RKO (cell line): ENCODE measurements at places on chromosomes 3 and 15.

GRCh38 chr3:59762941-59763340 is 713.1 kb upstream of the CFAP20DC start:
- DNase-seq, result no peak

DNA sequence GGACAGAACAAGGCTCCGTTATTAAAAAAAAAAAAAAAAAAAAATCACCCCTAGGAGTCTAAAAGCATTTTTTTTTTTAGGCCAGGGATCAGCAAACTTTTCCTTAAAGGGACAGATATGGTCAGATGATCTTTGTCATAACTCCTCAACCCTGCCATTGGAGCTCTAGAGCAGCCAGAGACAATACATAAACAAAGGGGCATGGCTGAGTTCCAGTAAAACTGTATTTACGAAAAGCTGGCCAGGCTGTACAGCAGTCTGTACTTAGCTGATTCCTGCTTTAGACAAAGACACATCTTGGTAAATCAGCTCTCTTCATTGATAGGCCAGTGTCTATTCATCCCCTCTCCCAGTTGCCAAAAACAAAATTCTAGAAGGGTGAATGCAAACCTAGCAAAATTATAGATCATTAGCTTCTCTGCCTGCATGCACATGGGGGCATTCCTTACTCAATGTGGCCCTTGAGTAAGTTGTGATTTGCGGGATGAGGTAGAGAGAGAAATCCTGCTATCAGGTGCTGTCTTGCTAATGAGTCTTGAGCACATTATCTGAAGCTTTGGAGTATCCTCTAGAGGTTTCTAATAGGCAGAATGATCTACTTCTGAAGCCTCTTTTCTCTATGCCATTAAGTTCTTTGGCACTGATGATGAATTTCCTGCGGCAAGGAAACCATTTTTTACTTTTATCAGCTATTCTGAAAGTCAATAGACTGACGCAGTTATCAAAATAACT is 35.2 kb downstream of the SENP8 start:
- DNase-seq, result no peak

DNA sequence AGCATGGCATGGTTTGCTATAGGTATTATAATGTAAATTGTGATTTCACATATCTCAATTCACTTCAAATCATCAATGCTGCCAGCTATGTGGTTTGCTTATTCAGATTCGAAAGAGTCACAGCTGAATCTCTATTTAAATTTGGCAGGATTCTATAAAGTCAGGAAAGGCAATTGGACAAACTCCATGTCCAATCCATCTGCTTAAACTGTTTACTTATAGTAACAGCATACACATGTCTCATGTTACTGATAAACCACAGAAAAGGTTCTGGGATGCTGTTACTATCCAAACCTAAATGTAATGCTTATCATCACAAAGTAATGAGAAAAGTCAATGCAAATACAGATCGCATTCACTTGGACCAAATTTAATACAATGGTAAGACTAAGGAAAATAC is 229.7 kb downstream of the ISL2 start:
- DNase-seq, result no peak

DNA sequence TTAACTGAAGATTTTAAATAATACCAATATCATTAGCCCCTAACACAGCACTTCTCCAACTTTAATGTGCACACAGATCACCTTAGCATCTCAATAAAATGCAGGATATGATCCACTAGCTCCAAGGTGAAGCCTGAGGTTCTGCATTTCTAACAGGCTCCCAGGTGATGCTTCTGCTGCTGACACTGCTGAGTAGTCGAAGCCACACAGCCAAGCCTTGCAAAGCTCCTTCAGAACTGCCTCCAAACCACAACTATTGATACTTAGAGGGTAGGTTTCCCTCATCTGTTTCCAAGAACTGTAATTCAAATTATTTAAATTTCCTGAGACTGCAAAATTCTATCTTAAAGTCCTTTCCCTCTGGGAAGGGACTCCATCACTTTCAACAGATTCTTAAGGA is 3.9 kb downstream of the RIOX2 start:
- no peak for DNase-seq

DNA sequence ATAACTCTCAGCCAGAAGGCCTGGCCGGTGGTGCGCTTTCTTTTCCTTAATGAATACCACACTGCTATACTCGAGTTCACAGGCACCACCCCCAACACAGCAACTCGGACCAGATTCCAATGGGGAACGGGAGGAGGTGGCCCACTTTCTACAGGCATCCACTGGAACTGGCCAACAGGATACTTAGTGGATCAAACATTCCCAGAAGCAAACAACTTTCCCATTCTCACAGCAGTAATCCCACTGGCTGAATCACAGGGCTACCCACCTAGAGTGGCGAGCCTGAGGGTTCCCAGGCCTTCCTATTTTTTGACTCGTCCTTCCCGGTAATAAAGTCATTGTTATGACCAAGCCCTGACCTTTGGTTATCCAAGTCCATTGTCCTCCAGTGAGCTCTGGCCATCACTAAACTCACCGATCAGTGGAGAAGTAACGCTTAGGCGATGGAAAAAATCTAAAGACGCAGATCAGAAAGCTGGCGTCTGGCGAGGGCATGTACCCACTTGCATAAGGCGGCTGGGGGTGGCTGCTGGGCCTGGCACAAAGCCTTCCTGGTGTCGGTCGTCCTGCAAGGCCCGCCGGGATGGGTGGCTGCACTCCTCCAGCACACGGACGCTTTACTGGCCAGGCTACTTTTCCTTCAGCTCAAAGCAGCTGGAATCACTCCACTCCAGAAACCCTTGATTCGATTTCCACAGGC is 1.2 kb downstream of the EOGT start:
- DNase-seq, result peak; percentile 46

DNA sequence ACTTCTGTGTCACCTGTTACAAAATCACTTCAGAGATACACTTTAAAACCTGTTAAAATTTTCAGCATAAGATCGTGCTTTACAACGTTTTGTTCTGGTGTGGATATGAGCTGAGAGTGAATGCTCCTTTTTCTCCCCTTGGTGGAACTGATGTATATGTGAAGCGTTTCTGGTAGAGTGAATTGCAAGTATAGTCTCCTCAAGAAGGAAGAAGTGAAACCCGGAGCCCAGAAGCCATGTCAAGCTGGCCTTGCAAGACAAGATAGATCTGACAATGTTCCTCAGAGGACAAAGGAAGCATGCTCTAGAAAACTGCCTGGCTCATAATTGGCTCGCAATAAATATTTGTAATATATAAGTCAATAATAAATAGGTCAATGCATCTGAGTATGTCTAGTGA is 23.6 kb downstream of the SERPINI2 start:
- no peak for DNase-seq

DNA sequence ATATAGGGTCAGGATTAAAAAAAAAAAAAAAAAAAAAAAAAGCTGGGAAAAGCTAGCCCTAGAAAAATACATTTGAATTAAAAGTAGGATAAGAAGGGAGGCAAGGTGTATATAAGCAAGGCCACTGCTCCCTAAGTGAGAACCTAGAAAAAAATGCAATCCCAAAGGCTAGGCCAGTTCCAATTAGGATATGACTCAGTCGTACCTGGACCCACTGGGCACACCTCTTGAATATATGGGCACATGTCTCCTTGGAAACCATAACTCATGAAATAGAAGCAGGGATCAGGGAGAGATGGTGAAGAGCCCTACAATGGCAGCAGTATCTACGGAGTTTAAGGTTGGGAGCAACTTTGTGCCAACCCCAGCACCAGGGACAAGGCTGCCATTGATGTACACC is 314.1 kb upstream of the IL12A start:
- no peak for DNase-seq

- no peak for DNase-seq
Measured at GRCh38 chr15:90029024-90029423, 27.9 kb downstream of the ZNF710 start.

DNA sequence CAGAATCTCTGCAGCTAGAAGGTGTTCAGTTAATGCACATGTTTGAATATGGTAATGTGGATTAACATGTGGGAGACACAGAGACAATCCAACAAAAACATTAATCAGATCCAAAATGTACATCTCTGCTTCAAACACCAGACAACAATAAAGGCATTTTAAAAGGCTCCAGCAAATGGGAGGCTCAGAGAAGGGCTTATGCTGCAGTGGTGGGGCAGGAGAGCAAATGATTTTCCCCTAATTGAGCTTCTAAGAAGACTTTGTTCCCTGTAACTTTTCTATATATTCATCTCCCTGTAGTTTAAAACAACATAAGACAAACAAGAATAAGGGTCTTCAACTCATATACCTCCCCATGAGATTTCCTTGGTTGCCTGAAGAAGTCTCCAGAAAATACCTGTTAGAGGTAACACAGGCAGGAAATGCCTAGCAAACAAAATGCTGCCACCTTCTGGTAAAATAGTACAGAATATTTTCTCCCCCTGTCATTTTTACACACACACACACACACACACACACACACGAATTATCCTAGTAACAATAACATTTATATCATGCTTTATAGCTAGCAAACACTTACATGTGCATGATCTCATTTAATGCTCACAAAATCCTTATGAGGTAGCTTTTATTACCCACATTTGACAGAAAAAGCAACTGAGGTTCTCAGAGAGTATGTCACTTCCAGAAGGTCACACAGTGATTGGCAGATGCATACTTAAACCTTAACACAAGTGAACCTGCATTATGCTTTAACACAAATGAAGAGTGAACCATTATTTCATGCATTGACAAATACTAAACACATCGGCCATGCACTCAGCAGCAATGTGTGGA is 123.4 kb upstream of the MB21D2 start:
- peak; percentile 40 for DNase-seq

GRCh38 chr15:66834881-66835878 is 133.1 kb downstream of the SMAD6 start:
- no peak for DNase-seq

GRCh38 chr3:55968331-55968730 is 481.2 kb upstream of the WNT5A start:
- DNase-seq, result no peak

GRCh38 chr3:24428481-24428880 is 66.2 kb downstream of the THRB start:
- no peak for DNase-seq

DNA sequence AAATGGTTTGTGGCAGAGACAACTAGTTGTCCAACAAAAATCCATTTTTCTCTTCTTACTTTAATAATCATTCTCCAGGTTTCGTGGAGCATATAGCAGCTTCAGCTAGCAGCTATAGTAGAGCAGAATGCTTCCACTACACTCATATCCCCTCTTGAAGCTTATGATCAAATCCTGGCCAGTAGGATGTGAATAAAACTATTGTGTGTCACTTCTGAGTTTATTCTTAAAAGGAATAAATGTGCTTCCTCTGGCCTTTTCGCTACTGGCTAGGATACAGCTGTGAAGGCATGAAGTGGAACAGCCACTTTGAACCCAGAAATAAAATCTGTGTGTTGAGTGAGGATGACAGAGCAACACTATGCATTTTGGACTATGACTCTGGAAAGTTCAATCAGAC is 7.8 kb upstream of the CPOX start:
- DNase-seq, result no peak

DNA sequence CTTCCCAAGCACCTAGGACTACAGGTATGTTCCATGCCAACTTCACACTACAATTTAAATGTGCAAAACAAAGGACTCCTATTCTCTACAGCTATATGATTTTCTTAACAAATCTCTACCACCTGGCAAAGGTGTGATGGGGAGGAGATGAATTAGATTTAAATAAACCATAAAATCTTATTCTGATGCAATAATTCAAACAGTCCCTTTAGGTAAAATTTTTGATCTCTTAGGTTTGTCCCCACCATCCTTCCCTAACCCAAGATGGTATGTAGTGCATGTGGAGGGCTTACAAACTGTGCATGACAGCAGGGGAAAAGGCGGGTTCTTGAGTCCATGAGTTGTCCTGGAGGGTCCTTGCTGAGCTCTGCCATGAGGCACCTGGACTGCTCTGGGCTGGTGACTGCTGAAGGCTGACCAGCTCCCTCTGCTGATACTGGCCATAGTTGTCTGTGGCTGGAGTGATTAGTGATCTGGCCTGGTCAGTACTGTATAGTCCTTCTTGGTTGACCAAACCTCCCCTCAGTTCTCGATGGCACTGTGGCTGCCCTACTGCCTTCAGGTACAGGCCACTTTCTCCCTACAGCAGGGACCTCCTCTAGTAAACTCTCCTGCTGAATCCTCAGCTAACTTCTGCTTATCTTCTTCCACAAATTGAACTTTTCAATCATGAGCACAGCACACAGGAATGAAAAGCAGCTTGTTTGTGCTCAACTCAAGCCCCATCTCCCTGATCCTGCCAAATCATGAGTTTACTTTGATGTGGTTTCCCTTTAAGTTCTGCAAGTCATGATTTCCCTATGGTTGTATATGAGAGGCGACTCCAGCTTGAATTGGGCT is 30.1 kb downstream of the CFAP161 start:
- no peak for DNase-seq

DNA sequence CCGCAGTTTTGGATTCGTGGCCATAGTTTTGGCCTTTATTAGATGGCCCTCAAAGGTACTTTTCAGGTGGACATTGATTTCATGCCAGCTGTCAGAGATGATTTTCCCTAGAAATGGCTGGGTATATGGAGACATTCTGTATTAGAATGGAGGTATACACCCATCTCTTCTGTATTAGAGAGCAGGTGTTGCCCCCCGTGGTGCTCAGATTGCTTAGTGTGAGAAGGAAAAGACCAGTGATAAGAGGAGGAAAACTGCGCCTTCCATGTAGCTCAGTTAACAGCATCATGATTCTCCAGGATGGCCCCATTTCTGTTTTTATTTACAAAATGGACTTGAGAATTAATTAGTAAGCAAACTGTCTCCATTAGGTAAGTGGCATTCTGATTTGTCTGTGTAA is 145.9 kb downstream of the IGF1R start:
- no peak for DNase-seq

DNA sequence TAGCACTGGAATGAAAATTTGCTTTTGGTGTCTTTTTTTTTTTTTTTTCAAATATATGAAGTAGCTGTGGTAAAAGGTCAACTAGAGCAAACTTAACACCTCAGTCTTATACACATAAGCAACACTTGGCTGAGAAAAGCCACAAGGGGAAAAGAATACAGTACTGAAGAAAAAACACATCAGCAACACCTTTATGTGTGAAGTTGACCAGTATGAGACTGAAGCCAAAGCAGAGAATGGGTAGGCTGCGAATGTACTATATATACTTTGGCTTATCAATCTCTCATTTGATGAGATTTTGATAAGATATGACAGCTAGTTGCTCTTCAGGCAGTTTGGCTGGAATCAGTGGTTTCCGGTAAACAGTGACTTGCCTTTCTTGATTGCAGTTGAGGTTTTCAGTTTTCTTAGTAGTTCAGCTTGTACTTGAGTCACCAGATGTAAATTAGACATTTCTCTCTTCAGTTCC is 22.0 kb upstream of the ZCWPW2 start:
- DNase-seq, result no peak

DNA sequence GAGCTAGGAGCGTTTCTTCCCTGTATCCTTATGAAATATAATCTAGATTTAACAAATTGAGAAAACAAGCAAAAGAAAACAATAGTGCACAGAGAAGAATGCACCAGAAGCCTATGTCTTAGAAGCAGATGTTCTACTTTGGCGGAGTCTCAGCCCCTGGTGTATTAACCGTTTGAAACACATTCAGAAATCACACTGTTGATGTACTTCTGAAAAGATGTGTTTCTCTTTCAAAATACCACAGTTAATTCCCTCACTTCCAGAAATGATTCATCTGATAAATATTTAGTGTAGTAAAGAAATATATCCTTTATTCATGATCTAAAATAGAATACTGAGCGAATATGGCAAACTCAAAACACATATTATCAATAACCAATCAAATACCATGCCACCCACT is 77.7 kb downstream of the CBLB start:
- DNase-seq, result no peak
